Right cardiac atrium (tissue), 5 donors: ENCODE measurements at places on chromosomes 2 and 18. TPM values are rescaled to one million over a fixed set of nuclear protein-coding genes. Genes with fewer than 3 reads are reported as not detected.

- DNase-seq = no peak
Observed at GRCh38 chr2:38446418-38446817, 69.3 kb upstream of the ATL2 start.

- no peak for DNase-seq
Observed at GRCh38 chr2:53636596-53636995, 131.0 kb upstream of the CHAC2 start.

The CD226 gene
- polyA plus RNA-seq = 0.11 TPM

DNA sequence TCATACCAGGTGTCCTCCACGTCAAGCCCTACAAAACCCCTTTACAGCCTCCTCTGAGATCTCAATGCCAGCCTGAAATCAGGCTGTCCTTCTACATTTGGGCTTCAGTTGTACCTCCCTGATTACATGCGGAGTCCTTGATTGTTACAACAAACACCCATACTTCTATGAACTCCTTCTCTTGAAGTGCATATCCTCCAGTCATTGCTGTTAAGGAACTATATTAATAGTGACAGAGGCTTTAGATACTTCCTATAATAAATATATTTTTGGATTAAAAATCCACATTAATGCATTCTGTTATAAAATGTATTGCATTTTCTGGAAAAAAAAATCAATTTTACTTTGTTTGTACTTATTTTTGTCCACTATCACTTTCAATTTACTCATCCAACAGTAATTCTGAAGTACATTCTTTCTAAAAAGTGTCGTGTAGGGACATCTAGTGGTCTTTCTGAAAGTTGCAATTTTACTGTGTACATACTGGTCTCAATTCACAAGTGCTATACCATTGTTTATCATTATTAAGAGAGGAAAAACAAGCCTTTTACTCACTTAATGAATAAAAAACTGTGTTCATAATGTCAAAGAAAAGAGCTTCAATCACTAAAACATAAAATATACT lies 316.4 kb downstream of the DSEL start:
- DNase-seq = no peak

- DNase-seq = no peak
Observed at GRCh38 chr18:70194227-70194890, 11.1 kb downstream of the RTTN start.

DNA sequence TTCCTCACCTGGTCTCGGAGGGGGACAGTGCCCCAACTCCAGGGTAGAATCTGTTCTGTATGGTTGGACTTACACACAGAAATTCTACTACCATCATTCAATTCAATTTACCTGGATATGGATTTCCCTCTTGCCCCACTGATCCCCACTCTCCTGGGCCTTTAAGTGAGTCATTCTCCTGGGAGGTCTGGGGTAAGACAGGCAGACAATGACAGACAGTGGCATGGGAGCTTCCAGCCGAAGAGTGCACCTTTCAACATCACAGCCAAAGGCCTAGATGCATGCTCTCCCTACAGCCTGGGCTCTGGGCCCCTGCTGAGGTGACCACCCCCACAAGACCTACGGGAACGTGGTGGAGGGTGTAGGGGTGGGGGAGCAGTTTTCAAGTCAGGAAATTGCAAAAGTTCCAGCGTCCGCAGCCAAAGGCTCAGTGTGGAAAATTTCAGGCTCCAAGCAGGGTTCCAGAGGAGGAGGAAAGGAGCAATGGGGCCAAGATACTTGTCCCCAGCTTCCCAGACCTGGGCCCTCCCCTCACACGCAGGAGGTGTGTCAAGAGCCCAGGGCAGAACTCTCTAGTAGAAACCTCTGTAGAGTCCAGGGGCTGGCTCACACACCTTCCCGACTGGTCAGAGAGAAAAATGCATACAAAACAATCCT lies 296.4 kb downstream of the CYP26B1 start:
- DNase-seq = peak; percentile 84

GRCh38 chr2:228901531-228901930 lies 369.6 kb downstream of the PID1 start:
- DNase-seq = no peak

DNA sequence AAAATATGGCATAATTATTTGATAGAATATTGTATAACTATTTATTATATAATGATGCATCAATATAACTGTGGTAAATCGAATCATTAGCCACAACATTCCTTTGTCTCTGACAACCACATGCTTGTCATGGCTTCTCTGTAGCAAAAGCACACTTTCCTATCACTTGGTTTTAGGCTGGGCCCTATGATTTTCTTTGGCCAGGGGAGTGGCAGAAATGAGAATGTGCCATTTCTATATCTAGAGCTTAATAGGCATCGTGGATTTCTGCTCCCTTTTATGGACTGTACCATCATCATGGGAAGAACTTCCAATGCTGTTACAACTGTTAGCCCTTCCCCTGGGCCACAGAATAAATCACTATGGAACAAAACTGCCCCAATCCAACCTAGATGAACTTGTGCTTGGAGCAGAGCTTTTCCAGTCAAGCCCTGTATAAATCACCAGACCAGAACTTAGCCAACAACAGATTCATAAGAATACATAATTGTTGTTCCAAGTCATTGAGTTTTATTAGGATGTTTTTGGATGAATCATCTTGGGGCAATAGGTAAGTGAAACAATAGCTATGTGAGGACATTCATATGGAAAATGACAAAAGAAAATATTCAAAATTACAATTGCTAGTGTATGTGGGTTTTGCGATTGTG lies 715.8 kb downstream of the ERBB4 start:
- DNase-seq = no peak

DNA sequence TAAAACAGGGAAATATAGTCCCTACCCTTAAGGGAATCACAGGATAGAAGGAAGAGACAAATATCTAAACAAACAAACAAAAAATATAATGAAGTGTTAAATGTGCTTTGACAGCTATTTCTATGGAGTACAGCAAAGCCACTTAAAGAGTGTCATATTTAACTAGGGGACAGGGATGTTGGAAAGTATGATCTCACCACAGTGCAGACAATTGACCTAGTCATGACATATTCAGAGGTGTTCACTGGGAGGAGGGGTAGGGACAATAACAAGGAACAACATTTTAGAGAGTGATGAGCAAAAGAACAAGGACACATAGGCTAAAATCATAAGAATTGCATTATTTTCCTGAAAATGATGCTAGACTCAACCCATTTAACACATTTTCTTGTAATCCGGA lies 107.5 kb downstream of the TMEM163 start:
- DNase-seq = no peak

GRCh38 chr2:217163987-217164386 lies 304.1 kb upstream of the TNP1 start:
- DNase-seq = no peak

The COL6A3 gene
- polyA plus RNA-seq = 33.2 TPM

DNA sequence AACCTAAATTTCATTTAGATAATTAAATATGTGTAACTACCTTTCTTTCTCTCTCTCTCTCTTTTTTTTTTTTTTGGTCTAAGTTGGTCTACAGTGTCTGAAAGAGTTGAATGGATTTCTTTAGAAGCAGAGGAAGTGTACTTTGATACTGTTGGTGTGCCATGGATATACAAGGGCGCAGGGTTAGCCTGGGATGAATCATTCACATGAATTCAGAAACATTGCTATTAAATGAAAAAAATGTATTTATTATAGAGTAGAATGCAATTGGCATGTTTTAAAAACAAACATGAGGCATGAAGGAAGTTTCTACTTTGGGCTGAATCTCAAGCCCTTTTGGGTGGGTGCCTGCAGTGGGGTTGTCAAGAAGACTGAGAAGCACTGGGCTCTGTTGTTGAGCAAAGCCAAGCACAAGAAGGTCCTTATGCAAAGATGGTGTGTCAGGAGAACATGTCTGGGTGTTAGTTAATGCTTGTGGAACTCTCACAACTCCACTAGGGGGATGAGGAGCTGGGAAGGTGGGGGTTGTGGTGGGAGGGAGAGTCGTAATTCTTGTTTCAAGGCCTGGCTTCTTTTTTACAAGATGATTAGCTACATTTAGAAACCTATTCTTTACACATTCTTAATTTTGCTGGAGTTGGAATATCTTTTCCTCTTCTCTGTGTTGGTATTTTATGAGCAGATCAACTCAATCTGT lies 57.9 kb downstream of the LYPD6 start:
- no peak for DNase-seq

- DNase-seq = no peak
Observed at GRCh38 chr2:153268941-153269461, 209.6 kb downstream of the RPRM start.

The ANKRD30BL gene
- polyA plus RNA-seq = not detected

DNA sequence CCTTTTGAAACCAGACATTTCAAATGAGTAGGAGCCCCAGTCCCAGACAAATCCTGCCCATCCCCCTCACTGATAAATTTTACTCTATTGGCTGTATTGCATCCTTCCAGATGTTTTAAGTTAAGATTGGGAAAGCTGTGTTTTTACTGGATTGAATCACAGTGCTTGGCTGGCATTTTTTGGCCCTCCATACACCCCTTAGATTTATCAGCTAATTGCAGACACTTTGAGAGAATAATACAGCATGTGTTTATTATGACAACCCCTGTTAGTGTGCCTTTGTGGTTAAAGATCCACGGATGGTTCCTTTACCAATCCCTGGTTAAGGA lies 74.9 kb downstream of the ANTXR1 start:
- no peak for DNase-seq

GRCh38 chr2:234139755-234140154 lies 89.3 kb downstream of the SPP2 start:
- DNase-seq = no peak
